ENCODE measurements at places on chromosomes 11 and 22.

GRCh38 chr11:57530215-57530595 is 349 bp downstream of the TIMM10 start:
- DNase-seq, result no peak

DNA sequence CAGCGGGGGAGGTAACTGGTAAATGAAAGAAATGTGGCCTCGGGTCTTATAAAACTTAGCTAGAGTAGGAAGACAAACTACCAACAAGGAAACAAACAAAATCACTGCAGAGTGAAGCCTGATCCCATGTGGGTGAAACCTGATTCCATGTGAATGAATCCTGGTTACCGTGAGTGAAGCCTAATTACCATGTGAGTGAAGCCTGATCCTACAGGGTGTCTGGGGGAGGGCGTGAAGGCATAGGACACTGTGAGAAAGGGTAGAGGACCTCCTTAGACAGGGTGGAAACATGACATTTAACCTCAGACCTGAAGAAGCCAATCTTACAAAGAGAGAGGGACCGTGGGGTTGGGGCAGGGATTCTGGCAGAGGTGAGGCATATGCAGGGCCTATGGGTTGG is 106.2 kb upstream of the USP47 start:
- DNase-seq, result peak; percentile 38

DNA sequence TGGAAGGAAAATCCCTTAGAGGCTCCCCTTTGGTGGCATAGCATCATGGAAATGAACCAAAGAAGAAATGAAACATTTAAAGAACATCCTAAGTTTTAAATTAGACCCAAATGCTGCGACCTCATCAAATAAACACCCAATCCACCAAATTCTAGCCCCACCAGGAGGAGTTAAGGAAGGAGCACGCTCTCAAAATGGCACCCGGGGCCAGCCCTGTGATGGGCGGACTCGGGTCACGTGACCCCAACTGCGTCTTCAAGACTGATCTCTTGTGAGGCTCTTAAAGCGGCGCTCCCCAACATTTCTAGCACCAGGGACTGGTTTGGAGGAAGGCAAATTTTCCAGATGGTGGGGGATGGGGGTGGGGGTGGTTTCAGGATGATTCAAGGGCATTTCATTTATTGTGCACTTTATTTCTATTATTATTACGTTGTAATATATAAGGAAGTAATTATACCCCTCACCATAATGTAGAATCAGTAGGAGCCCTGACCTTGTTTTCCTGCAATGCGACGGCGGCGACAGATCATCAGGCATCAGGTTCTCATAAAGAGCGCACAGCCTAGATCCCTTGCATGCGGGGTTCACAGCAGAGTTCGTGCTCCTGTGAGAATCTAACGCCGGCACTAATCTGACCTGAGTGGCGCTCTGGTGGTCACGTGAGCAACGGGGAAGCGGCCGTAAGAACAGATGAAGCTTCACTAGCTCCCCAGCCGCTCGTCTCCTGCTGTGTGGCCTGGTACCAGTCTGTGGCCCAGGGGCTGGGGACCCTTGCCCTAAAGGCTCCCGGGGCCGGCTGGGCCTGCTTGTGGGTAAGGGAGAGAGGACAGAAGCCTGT is 90.6 kb upstream of the SLC22A12 start:
- DNase-seq, result no peak

- no peak for DNase-seq
Observed at GRCh38 chr11:86760577-86760976, 39.8 kb upstream of the PRSS23 start.

- no peak for DNase-seq
Observed at GRCh38 chr11:74571062-74571399, 21.4 kb upstream of the POLD3 start.

DNA sequence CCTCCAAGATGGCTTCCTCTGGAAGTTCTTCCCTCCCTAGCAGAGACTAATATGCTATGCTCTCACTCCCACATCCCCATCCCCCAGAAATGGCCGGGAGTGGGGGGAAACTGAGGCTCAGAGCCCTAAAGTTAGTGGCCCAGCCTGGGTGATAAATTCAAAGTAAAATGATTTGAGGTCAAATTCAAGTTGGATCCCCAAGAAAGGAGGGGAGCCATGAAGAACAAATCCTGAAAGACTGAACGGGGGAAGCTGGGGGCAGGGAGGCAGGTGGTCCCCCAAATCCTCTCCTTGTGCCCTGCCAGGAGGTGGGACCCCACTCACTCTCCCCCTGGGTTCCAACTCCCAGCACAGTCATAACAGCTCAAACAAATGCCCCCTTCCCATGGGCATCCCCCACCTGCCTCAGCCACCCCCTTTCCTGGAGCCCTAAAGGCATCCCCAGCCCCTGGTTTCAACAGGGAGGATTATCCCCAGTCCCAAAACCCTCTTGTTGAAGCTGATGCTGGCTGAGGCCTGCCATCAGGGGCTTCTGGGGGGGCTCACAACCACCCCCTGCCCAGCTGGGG is 1.1 kb downstream of the CBX6 start:
- no peak for DNase-seq

DNA sequence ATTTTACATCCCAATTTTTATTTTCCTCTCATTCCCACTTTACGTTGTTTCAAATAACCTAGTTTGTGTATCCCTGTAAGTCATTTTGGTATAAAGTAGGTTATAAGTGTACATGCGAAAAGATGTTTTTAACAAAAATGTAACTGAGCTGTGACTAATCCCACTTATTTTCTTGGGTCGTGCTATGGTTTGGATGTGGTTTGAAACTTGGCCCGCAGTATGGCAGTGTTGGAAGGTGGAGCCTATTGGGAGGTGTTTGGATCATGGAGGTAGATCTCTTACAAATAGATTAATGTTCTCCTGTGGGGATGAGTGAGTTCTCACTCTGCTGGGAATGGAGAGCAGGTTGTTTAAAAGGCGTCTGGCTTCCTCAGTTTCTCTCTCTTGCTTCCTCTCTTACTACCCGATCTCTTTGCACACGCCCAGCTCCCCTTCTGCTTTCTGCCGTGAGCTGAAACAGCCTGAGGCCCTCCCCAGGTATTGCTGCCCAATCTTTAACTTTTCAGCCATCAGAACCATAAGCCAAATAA is 7.2 kb downstream of the RPL27A start:
- no peak for DNase-seq

DNA sequence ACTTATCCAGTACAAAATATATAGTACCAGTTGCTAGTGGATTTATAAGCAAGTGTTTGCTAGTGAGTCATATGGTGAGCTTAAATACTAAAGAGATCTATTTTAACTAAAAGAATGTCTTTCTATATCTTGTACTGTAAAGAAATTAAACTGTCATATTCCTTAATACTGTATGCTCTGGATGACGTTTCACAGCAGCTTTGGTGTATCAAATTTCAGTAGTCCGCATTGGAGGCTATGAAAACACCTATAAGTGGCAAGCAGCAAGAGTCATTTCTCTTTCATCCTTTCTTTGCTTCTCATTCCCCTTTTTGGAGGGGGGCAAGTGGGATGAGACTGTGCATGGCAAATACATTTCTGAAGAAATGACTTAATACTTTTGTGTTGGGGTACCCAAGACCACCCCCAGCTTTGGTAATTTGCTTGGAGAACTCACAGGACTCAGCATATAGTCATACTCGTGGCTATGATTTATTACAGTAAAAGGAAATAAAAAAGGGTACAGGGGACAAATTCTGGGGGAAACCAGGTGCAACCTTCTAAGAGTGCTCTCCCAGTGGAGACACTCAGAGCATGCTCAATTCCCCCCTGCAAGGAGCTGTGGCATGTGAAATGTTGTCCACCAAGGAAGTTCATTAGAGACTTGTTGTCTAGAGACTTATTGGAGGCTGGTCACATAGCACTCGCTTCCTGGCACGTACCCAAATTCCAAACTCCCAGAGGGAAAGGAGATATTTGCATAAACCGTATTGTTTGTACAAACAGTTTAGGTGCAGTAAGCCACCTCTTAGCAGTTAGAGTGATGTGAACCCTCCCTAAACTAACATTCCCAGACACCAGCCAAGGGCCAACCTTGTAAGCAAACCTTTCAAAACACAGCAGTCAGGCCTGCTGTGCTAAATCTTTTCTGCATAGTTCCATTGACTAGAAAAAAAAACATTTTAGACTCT is 210.8 kb downstream of the PGR start:
- peak; percentile 13 for DNase-seq

GRCh38 chr11:57273448-57274058 is 36.5 kb upstream of the APLNR start:
- DNase-seq, result no peak

- DNase-seq, result no peak
Observed at GRCh38 chr11:43907028-43907975, 26.7 kb downstream of the ALKBH3 start.

- DNase-seq, result no peak
Observed at GRCh38 chr22:46871826-46872225, 109.4 kb downstream of the TBC1D22A start.

- no peak for DNase-seq
Observed at GRCh38 chr11:75920848-75921247, 105.8 kb downstream of the UVRAG start.

- DNase-seq, result no peak
Observed at GRCh38 chr11:37108436-37109285, 510.6 kb upstream of the RAG2 start.

GRCh38 chr11:67033661-67034166 is 10.8 kb downstream of the SYT12 start:
- DNase-seq, result no peak

- DNase-seq, result no peak
Observed at GRCh38 chr22:22243033-22243680, 1.4 kb upstream of the VPREB1 start.

GRCh38 chr22:24473284-24473683 is 21.8 kb upstream of the UPB1 start:
- no peak for DNase-seq

DNA sequence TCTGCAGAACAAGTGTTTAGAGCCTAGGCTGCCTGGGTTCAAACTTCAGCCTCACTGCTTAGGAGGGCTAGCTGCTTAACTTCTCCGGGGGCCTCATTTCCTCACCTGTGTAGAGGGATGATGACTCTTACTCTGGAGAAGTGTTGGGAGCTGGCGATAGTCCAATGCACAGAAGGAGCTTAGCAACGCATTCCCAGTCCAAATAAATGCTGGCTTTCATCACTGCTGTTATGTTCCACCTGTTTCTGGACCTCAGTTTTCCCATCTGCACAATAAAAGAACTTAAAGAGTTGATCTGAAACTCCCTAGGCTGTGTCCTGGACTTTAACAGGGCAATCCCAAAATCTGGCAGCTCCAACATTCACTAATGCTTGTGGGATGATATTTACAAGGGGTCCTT is 337.8 kb downstream of the MIAT start:
- DNase-seq, result no peak

- DNase-seq, result no peak
Observed at GRCh38 chr11:104129145-104129544, 34.8 kb downstream of the PDGFD start.

DNA sequence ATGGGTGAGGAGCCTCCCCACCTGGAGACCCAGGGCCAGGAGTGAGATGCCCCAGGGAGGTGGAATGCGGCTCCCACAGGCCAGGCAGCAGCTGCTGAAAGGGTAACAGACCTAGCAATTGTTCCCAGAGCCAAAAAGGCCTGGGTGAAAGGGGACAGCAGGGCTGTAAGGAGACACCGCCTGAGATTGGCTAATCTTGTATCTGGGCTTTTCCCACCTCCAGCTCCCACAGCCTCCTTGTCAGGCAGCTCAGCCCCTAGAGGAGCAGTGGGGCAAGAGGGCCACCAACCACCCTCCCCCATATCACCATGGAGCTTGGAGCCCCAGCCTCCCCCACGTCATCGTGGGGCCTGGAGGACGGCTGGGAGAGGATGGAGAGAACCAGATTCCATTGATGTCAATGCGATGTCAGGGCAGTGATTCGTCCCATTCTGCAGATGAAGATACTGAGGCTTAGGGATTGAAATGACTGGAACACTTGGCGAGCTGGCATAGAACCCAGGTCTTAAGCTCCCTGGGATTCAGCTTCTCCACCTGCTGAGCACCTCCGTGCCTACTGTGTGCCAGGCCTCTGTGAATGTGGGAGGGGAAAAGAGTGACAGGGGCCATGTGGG is 2.9 kb upstream of the MGAT3 start:
- DNase-seq, result no peak

GRCh38 chr11:1748636-1749394 is 1.6 kb downstream of the IFITM10 start:
- peak; percentile 80 for DNase-seq

DNA sequence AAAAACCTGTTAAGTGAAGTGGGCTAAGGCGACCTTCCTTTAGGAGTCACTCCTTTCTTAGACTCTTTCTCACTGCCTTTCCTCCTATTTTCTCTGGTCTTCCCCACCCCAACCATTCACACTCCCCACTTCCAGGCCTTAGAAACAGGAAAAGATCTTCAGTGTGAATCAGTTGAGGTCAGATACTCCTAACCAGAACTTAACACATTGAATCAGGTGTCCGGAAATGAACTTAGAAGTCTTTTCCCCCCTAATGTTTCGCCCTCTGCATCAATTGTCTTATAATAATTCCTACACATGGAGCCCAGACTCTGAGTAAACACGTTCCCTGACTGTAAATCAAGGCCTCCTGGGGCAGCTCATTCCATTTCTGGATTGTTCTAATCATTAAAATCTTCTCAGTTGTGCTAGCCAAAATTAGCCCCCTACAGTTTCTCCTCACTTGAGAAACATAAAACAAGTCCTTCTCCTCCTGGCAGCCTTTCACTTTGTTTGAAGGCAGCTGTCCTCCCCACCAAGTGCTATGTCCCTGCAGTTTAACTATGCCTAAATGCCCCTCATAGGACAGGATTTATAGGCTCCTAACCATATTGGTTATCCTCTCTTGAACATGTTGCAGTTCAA is 32.7 kb upstream of the USP47 start:
- no peak for DNase-seq

GRCh38 chr11:66258473-66258893 is 10.0 kb upstream of the RAB1B start:
- no peak for DNase-seq

GRCh38 chr11:111730871-111731591 is 35.2 kb downstream of the PPP2R1B start:
- no peak for DNase-seq

DNA sequence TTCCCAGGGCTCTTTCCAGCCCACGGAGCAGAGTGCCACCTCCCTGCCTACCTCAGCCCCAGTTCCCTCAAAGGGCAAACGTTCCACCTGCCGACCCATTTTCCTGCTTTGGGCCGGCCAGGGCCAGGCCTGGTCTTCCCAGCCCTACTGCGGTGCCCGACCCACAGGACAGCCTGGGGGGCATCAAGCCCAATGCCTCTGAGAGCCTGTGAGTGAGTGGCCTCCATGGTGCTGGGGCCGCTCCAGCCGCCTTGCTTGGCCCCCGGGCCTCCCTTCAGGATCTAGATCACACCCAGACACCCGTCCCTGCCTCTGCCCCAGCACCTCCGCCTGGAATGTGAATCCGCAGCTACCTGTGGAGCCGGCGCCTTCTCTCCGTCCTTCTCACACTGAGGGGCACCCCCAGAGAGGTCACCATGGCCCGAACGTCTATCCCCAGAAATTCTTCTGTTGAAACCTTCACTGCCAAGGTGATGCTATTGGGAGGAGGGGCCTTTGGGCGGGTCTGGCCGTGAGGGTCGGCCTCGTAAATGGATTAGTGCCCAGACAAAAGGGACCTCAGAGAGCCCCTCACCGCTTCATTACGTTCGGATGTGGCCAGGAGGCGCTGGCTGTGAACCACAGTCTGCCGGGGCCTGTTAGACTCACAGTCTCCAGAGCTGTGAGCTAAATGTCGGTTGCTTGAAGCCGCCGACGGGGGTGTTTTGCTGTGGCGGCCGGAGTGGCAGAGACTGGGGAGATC is 36.2 kb upstream of the BRSK2 start:
- no peak for DNase-seq

GRCh38 chr11:76844511-76844910 is 16.2 kb upstream of the ACER3 start:
- no peak for DNase-seq
